Activated CD4-positive, alpha-beta T cell treated with anti-CD3 and anti-CD28 coated beads for 36 hours (primary cell): ENCODE measurements at places on chromosomes 2 and 18. TPM values are rescaled to one million over a fixed set of nuclear protein-coding genes. Genes with fewer than 3 reads are reported as not detected.

- DNase-seq, result no peak
These were observed 28.5 kb upstream of the PGAP1 start for GRCh38 chr2:196955036-196955435.

DNA sequence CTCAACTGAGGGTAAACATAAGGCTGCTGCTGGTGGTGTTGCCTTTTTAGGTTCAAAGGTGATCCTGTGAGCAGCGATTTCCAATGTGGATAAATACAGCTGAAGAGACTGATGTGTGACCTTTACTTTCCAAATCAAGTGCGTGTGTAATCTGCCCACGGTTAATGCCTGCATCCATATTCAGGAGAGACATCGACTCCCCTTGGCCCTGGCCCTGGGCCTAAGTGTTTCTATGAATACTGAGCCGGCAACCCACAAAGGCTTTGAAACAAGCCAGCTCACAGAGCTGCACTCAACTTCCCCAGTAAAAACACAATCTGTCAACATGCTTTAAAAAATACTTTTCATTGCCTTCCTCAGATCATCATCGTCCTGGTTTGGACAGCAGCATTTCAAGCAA is 1026.6 kb downstream of the TMEM182 start:
- no peak for DNase-seq

- no peak for DNase-seq
These were observed 554.8 kb downstream of the PIK3C3 start for GRCh38 chr18:42509750-42510415.

The RPL37A gene
- total RNA-seq, result 4,134 TPM
